ENCODE measurements at places on chromosomes 13 and 19. TPM values are rescaled to one million over a fixed set of nuclear protein-coding genes. Genes with fewer than 3 reads are reported as not detected.

The DNAAF3 gene
- 1.2 TPM for polyA plus RNA-seq

The INTS6 gene
- polyA plus RNA-seq: 17.8 TPM

- DNase-seq: no peak
Measured at GRCh38 chr19:1810439-1811160, 1.5 kb downstream of the ATP8B3 start.

- DNase-seq: no peak
Measured at GRCh38 chr13:109151255-109151654, 521.8 kb downstream of the MYO16 start.

- no peak for DNase-seq
Measured at GRCh38 chr13:104936304-104936703, 1599.2 kb downstream of the EFNB2 start.

GRCh38 chr13:79155883-79156282, 250.2 kb downstream of the RBM26 start:
- no peak for DNase-seq

The IGFL1 gene
- polyA plus RNA-seq: not detected

DNA sequence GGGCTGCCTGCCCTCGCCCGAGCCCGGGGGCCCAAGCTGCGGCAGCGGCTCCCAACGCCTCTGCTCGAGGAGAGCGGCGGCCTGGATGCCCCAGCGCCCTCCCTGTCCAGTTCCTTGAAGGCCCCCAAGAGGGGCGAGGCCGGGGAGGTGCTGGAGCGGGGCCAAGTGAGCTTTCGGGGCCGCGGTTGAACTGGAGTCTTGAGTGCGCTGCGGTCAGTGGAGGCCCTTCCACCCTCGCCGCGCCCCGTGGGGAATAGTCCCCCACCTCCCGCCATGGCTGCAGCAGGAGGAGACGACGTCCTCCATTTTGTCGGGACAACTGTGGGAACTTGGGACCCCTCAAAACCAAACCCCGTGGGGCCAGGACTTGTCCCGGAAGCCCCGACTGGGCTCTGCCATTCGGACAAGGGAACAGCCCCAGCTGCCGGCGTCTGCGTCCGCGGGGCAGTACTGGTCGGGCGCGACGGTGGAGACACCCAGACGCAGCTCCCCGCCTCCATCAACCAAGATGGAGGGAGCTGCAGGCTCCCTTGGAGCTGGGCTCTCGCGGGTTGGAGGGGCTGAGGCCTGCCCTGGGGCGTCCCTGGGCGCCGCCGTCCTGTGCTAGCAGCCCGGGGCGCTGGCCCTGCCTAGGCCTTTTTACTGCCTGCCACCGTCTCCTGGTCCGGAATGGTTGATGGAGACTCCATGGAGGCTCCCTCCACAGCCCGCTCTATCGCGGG, 736 bp upstream of the ZMYM5 start:
- peak; percentile 80 for DNase-seq

The TRMT1 gene
- polyA plus RNA-seq: 25.6 TPM

The IGSF23 gene
- not detected for polyA plus RNA-seq

DNA sequence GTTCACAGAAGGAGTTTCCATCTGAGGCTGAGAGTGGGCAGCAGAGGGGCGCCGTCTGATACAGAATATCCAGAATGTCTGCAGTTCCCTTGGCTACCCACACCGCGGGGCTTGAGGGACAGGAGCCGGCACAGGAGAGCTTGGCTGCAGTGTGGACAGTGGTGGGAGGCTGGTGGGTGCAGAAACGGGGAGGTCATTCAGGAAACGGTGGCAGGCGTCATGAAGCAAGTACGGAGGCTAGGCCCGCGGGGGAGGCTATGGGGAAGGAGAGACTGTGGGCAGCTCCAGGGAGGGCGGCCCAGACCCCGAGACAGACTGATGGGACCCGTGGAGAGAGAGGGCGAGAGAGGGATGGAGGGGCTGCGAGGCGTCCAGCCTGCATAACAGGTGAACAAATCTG, 55.2 kb upstream of the UQCRFS1 start:
- no peak for DNase-seq

The FCHO1 gene
- 1.2 TPM for polyA plus RNA-seq

The SELENOV gene
- polyA plus RNA-seq: not detected

The FUT6 gene
- polyA plus RNA-seq: not detected

The ATP4B gene
- not detected for polyA plus RNA-seq

DNA sequence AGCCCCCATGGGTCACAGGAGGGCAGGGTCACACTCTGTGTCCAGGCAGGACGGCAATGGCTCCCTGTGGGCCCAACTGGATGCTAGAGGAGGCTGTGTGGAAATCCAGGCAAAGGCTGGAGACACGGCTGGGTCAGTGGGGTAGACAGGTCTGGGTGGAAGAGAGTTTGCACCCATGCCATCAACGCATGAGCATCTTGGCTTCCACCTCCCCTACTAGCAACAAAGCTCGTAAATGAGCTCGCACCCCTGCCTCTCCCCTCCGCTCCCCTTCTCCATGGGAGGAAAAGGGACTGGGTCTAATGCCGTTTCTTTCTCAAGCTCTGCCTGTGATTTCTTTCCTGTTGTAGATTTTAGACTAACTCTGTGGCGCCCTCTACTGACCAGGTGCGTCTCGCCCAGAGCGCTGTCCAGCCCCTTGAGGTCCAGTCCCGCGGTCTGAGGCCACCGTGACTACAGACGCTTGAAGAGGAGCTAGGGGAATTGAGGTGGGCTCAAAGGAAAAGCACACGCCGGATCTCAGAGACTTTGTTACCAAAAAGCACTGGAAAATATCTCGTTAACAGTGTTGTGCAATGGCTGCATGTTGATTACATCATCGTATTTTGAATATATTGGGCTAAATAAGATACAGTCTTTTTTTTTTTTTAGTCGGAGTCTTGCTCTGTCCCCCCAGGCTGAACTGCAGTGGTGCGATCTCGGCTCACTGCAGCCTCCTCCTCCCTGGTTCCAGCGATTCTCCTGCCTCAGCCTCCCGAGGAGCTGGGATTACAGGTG, 50.7 kb upstream of the USP29 start:
- DNase-seq: peak; percentile 53

The IFNL1 gene
- polyA plus RNA-seq: not detected

- no peak for DNase-seq
Measured at GRCh38 chr13:39016087-39016486, 21.8 kb downstream of the PROSER1 start.

GRCh38 chr13:85197431-85197830, 601.8 kb downstream of the SLITRK6 start:
- DNase-seq: no peak

GRCh38 chr13:74087357-74087756, 46.8 kb downstream of the KLF12 start:
- no peak for DNase-seq

The NBEA gene
- 17.3 TPM for polyA plus RNA-seq

The CSNK1G2 gene
- polyA plus RNA-seq: 42.8 TPM

- DNase-seq: no peak
Measured at GRCh38 chr19:10270180-10270615, 722 bp upstream of the ICAM1 start.

DNA sequence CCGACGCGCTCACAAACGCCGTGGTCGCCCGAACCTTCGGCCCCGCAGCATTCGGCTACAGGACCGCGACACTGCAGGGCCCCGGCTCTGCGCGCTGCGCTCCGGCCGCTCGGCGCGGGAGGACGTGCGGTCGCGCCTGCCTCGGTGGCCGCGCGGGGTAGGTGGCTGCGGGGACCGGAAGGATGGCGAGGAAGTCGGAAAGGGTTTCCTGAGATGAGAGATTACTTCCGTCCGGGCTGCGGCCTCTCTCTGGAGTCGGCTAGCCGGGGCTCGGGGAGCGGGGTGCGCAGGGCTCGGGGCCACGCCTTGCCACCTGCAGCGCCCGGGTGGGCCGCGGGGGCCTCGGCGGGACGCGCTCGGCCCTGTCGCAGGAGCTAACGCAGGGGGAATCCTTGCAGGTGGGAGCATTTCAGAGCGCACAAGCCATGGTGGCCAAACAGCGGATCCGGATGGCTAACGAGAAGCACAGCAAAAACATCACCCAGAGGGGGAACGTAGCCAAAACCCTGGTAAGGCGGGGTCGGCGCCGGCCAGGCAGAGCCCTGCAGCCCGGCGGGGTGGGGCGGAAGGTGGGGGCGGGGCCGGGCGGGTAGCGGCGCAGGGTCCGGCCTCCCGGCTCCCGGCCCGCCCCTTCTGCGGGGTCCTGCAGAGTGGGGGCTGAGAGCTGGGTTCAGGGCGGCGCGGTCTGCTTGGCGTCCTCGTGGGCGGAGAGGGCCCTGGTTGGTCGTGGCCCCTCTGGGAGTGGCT, at the start of gene SERP2:
Gene SERP2, plus strand, starts transcription at position 224 of the 747 bp plus-strand sequence. Its CDS starts 202 bp downstream, at position 426.
- peak; percentile 52 for DNase-seq

GRCh38 chr13:24307211-24308067, 1.9 kb upstream of the C1QTNF9 start:
- no peak for DNase-seq

GRCh38 chr13:106373304-106373988, 162.0 kb downstream of the EFNB2 start:
- DNase-seq: no peak

- DNase-seq: no peak
Measured at GRCh38 chr13:30039511-30039911, 189.1 kb upstream of the UBL3 start.

The NTF4 gene
- 5.8 TPM for polyA plus RNA-seq

DNA sequence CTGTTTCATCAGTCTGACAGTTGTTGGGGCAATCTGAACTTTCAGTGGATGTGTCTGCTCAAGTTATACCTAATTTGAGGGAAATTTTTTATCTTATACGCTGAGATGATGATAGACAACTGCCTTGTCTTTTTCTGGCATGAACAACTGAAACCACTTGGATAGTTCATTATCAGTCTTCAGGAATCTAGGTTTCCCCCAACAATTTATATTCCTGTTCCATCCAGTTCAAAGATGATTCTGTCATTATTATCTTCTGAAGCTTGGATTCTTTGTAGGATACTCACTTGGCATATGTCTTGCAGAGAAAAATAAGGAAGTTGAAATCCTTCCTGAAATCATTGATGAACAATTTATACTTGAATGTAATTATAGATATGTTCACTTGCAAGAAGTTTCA, 193.7 kb downstream of the LMO7 start:
- DNase-seq: no peak
